GM10248 (cell line): ENCODE measurements at places on chromosomes 6 and 20.

- DNase-seq, result no peak
These were observed 34.7 kb downstream of the PDYN start for GRCh38 chr20:1959156-1959555.

GRCh38 chr6:41255110-41255509 is 27.0 kb downstream of the TREML4 start:
- no peak for DNase-seq

GRCh38 chr6:163943607-163944385 is 529.3 kb downstream of the QKI start:
- DNase-seq, result no peak

- no peak for DNase-seq
These were observed 220.1 kb upstream of the GGTLC1 start for GRCh38 chr20:24208652-24209051.
